Large intestine (tissue), 12 donors: ENCODE measurements at places on chromosomes 5 and 9. TPM values are rescaled to one million over a fixed set of nuclear protein-coding genes. Genes with fewer than 3 reads are reported as not detected.

Gene PAEP
- 0.09 TPM for polyA plus RNA-seq

DNA sequence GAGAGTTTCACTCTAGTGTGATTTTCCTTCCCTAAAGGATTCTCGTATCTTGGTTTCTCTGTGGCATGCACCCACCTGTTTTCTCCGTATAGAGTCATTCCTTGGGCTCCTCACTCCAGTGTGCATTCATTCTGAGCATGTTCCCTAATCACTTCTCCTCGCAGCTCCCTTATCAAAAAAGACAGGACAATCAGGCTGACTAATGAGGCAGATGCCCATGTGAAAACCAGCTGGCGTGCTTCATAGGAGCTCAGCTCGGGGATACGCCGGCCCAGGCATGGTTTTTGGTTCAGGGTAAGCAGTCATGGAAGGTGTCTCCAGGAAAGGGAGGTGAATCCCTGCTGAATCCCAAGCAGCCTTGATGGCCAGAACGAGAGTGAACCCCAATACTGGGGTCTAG is 41.2 kb upstream of the INSYN2B start:
- no peak for DNase-seq

DNA sequence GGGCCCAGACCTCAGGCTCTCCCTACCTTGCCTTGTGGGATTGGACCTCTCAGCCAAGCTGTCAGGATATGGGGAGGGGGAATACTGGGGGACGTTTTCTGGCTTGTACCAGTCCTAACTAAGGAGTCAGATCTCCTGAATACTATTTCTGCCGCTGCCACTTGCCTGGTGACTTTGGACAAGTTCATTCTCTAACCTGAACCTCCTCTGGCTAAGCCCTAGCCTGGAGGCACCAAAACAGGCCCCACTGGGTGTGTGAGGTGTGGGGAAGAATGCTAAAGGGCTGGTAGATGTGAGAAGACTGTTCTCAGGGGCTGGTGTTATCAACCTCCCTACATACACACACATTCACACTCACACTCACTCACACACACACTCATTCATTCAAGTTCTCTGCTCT is 1.1 kb downstream of the SLC6A7 start:
- DNase-seq = no peak

GRCh38 chr9:108219664-108220063 is 636.1 kb downstream of the ACTL7B start:
- no peak for DNase-seq
